ENCODE measurements at places on chromosomes 5 and 9. TPM values are rescaled to one million over a fixed set of nuclear protein-coding genes. Genes with fewer than 3 reads are reported as not detected.
A peak's percentile ranks its signal among the peaks of the same experiment; 100 is the strongest.

DNA sequence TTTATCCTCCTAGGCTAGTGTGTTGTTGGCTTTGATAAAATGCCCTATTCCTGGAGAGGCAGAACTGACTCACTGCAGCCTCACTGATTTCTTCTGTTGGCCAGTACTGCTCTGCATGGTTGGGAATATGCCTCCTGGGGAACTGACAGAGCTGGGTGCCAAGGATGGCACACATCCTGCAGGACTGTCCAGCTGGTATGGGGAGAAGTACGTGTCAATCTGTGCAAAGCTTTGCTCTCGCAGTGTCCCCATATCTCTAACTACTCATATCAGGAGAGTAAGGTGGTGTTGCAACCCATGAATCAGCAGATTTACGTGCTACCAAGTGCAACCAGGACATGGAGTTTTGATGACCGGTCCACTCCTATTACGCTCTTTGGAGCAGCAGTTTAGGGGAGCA lies 74.7 kb downstream of the TEK start:
- DNase-seq, result no peak

DNA sequence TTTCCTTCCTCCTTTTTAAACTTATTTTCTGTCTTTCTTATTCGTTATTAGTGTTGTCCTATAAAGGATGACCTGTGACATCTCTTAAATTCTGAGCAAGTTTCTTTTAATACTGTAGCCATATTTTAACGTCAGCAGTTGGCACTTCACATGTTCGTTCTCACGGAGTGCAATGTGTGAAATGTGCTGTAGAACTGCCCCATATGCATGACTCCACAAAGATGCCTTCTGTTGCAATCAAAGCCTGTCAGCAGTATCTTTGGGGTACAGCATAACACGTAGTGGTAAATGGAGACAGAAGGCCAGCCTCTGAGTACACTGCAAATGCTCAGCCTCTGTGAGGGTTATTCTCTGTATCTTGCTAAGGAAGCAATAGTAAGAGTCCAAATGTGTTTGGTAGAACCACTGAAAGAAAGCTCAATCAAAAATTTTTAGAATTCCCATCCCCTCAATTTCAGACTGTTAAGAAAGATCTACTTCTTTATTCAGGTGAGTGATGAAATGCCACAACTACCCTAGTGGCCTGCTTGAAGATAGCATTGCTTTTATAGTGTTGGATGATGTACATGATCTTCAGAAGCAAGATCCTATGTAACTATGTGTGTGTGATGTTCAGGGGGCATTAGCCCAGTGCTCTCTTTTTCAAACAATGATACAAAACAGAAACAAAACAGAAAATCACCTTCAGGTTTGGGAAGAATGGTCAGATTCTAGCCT lies 277.7 kb downstream of the TMEM167A start:
- no peak for DNase-seq

DNA sequence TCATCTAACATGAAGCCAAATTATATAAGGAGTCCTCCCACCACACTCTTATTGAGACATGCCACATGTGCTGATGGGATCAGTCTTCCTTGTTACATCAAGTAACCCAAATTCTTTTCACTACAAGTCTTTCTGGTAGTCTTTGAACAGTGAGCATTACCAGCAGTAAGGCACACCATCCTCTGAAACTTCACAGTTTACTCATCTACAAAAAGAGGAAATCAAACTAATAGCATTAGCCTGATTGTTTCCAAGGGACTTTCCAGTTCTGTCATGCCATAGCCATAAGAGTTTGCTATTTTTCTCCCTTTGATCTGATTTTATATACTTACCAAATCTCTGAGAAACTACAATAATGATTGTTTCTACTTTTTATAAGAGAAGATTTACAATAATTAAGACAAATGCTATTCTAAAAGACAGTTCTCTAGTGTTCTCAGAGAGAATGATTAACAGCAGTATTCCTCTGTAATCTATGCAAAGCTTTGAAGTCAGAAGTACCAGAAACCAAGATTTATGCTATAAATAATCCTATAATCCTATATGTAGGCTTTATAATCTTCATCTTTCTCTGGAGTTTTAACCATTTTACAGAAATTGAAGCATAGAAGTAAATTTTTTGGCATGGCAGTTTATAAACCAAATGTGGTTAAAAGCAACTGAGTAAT lies 166.2 kb upstream of the ACO1 start:
- DNase-seq, result peak; percentile 50

GRCh38 chr9:15422372-15423230 lies at the start of gene SNAPC3:
TSS of gene SNAPC3 (plus strand) at chr9:15422876. CDS start at chr9:15422880, 4 bp downstream.
- peak; percentile 81 for DNase-seq

DNA sequence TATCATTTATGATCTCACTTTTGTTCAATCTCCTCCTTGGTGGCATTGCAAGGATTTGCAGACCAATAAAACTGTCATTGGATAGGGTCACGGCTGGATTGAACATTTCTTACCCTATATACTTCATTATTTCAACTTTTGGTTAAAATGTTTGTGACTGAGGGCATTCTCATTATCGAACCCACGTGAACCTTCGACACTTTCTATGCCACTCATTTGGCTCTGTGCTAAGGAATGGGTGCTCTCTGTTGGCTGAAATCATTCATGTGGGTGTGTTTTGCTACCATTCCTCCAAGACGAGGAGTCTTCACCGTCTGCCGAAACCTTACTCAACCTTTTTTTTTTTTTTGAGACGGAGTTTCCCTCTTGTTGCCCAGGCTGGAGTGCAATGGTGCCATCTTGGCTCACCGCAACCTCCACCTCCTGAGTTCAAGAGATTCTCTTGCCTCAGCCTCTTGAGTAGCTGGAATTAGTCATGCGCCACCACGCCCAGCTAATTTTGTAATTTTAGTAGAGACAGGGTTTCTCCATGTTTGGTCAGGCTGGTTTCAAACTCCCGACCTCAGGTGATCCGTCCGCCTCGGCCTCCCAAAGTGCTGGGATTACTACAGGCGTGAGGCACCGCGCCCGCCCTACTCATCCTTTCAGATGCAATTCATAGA lies 62.5 kb downstream of the CSNK1A1 start:
- DNase-seq, result no peak

DNA sequence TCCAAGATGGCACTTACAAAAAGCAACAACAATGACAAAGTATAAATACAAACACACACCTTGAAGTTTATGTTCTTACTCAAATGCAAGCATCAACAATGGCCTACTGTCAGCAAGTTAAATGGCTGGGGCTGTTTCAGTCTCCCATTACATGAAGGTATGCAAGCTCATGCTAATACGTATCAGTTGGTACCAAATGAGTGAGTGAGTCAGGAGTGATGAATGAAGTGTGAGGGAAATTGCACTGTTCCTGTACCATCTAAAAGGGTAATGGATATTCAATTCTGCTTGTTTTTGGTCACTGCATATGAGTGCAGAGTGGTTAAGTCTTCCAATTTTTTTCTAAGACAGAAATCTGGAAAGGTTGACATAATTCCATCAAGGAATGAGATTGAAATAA lies 964.9 kb downstream of the MAT2B start:
- no peak for DNase-seq

DNA sequence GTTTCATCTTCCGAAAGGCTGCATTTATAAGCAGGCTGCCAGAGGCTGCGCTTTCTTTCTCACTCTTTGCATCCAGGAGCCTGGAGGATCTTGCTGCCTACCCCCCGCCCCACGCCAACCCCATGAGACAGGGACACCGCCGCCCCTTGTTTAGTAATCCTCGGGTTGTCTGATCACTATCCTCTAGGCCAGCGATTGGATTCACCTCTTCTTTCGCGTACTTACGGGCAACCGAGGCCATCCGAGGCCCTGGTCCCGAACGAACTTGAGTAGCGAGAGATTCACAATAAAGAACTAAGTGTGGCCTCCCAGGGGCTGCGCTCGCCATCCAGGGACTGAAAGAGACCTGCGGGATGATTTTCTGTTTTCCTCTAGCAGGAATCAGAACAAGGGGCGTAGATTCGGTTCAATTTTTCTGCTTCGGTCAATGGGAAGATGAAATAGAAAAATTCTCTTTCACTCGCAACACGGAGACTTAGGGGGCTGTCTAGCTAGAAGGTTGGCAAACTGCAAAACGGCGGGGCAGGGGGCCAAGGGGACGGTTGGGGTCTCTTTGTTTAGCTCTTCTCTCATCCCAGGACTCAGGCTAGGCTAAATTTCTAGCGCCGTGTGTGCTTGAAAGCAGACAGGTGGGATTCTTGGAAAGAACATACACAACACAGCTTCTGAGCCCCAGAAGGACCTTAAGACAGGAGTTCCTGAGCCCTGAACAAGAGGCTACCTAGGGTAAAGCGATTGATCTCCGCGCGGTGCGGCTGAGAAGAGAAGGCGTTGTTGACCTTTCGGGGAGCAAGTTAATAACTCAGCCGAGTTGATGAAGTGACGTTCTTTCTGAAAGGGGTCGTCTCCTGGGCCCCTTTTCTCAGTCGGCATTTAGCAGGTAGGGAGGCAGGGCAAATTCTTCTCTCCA lies 5.8 kb upstream of the ISL1 start:
- no peak for DNase-seq

DNA sequence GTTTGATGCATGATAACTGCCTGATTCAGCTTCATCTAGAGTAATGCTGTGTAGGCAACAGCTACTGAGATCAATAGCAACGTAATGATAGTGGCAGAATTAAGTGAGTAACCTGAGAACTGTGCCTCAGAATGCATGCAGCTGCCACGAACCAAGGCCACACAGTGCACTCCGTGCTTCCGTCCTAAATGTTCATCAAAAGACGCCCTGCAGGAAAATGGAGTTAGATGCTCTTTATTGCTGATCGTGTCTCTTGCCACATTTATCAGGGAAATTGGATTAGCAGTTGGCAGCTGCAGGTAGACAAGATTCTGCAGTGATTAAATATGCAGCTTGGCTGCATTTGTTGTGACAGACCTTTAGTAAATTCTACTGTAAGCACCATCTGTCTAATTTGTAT lies 107.7 kb upstream of the TLX3 start:
- DNase-seq, result no peak

DNA sequence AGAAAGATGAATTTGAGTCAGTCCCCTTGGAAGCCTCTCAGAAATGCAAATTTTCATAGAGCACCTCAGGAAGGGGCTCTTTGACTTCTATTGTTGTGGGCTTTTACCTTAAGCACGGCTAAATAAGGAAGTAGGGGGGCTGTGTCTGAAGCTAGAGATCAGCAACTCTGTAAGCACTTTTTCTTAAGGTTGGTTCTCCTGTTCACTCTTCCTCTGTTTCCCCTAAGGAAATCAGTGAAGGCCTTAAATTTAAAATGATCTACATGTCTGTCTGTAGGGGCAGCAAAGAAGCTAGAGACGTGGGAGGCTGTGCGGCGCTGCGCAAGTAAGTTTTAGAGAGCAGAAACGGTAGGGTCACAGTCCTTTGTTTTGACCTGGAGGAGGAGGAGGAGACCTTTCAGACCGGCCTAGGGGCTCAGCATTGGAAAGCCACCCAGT lies 1.2 kb upstream of the CDC14B start:
- no peak for DNase-seq

DNA sequence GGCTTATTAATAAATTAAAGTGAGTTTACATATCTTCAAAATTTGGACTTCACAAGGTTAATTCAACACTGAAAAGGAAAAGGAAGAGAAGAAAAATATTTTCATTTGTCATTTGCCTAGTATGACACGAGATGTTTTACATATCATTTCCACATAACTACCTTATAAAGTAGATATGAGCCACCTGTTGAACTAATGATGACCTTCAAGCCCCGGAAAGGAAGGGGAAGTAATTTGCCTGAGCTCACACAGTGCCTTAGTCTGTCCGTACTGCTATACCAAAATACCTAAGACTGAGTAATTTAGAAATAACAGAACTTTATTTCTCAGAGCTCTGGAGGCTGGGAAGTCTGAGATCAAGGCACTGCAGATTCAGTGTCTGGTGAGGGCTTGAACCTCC lies 17.9 kb downstream of the CMYA5 start:
- no peak for DNase-seq

MELK gene
- total RNA-seq, result 36.6 TPM

QSOX2 gene
- 15.8 TPM for total RNA-seq

MYMK gene
- not detected for total RNA-seq

GFRA3 gene
- total RNA-seq, result not detected

OMD gene
- total RNA-seq, result not detected
